ENCODE measurements at places on chromosomes 16 and 17.

- peak; percentile 64 for DNase-seq
Observed at GRCh38 chr16:89723279-89724250, 2.2 kb downstream of the ZNF276 start.

DNA sequence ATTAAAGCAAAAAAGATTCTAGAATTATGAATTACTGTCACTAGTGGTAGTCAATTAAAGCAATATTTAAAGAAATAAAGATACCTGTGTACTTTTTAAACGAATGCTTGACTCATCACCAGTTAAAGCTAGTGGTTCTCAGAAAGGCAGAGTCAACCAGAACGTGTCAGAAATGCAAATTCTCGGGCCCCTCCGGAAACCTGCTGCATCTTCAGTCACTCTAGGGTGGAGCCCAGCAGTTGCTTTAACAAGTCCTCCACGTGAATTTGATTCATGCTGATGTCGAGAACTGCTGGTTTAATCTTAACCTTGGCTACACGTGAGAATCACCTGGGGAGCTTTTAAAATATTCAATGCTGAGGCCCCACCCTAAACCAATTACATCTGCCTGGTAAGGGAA lies 169.8 kb upstream of the SDK2 start:
- no peak for DNase-seq

GRCh38 chr17:7249830-7250229 lies 1.7 kb downstream of the CTDNEP1 start:
- DNase-seq, result no peak

GRCh38 chr17:3639981-3640596 lies 3.5 kb downstream of the CTNS start:
- DNase-seq, result no peak

DNA sequence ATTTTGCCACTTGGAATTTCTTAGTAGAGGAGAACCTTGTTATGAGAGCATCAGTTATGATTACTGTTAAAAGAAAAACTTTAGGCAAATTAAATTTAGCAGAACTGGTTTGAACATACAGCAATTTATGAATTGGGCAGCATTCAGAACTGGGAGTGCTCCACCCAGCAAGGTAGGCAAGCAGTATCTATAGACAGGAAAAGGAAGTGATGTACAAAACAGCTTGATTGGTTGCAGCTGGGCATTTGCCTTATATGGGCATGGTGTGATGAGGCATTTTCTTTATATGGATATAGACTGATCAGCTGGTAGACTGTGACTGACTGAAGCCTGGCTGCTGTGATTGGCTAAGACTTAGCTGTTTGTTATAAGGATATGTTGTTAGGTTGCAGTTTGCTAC lies 17.6 kb upstream of the CYLD start:
- DNase-seq, result no peak

- no peak for DNase-seq
Observed at GRCh38 chr16:60905811-60906210, 1130.4 kb downstream of the CDH8 start.

GRCh38 chr16:3252967-3253366 lies 3.5 kb downstream of the MEFV start:
- DNase-seq, result no peak

- peak; percentile 77 for DNase-seq
Observed at GRCh38 chr16:88803264-88803987, at the start of gene CDT1. Gene CDT1, plus strand, starts transcription at chr16:88803789. Its CDS starts 43 bp downstream, at chr16:88803832.

GRCh38 chr17:33517746-33518145 lies 224.7 kb upstream of the ASIC2 start:
- DNase-seq, result no peak

GRCh38 chr17:27471321-27472269 lies 15.3 kb downstream of the KSR1 start:
- no peak for DNase-seq

DNA sequence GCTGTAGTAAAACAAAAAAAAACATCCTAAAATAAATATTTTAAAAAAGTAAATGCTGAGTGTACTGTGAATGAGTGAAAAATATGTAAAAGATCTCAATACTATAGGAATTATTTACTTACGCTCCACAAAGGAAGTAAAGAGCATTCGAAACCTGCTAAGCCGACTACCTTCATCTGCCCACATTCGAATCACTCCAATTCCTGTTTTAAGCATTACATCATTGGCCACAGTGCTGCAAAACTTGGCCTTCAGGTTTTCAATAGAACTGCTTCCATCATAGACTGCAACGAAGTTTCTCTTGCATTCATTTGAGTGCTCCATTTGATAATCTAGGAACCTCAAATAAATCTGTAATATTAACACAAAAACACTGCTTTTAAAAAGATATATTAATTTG lies 34.4 kb downstream of the NETO2 start:
- DNase-seq, result no peak

DNA sequence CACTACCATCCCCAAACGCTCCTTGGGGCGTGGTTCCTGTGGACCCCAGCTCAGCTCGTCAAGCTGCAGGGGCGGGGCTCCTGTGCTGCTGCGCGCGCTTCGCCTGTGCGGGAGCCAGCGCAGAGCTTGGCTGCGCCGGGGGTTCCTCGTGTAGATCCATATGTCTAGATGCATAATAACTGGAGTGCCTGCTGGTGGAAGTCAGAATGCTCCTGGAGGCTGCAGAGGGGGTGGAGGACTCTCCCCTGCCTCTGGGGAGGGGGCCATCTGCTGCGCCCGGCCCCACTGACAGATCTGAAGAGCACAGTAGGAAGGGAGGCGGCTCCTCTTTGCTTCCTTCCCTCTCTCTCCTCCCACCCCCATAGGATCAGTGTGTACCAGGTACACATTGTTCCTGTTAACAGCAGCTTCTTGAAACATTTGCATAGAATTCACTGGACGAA lies 4.6 kb downstream of the RASD1 start:
- no peak for DNase-seq

DNA sequence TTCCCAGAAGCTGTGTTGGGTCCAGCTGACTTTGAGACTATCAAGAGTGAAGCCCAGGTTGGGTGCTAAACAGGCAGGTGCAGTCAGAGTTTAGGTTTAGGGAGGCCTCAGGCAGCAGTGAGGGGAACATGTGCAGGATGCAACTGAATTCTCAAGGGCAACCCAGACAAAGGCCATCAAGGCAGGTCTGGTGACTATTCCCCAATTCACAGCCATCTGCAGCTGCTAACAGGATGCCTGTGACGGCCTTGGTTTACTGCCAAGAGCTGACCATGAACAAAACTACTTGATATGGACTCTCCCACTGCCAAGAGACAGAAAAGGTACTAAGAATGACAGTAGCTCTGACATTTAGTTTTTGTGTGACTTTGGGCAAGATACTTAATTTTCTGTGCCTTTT lies 45.2 kb upstream of the BCAR1 start:
- DNase-seq, result no peak

GRCh38 chr17:74663561-74663960 lies 40.0 kb upstream of the CD300E start:
- no peak for DNase-seq

DNA sequence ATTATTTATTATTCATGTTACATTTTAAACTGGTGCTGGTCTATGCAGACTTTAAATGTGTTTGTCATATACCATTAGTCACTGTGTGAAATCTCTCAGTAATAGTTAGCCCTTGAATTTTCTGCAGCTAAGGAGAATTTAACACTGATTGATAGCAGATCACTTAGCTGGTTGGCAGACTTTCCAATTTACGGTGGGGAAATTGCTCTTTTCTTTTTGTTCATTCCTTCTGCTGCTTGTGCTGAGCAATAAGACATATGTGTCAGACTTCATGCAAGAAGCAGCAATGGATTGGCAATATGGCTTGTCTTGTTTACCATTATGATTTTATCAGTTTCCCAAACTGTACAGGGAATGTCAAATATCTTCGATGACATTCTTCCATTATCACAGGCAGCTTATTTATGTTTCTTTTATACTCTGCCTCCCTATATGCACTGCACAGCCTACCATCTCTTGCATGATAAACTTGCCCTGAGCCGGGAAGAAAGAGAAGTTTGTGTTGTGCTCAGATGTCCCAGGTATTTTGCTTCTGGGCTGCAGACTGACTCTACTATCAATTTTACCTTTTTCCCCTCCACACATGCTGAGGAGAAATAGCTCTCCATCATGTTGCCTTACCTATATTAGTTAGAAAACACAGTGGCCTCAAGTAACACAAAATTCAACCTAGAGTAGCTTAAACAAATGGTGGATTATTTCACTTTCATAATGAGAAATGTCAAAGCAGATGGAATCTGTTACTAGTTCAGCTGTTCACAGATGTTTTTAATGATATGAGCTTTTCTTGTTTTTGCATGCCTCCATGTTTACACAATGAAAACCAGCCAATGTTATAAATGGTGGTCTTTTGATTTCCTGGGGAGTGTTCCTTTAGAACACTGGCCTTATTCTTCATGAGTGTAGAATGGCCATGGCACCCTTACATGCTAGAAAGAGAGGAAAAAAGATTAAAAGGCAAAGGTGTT lies 968.1 kb upstream of the GOT2 start:
- no peak for DNase-seq

DNA sequence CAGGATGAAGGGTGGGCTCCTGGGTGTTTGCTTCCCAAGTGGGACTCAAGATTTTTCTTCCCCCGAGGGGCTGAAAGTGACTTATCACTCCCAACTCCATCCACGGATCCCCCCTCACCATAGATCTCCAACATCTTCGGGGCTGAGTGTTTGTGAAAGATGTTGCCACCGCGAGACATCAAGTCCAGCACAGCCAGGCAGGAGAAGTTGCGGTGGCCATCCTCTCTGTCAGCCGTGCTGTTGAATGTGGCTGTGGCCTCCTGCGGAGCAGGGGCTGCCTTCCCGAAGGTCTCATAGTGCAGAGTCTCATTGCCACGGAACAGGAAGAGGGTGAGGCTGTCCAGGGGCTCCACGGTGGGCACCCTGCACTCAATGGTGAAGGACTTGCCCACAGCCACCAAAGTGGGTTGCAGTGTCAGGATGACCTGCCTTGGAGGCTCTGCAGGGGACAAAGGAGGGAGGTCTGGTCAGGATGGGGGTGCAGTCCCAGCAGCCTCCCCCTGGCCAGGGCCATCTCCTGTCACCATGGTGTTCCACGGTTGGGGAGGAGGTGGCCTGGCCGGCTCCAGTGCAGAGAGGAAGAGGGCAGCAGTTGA lies 5.5 kb downstream of the PRR29 start:
- DNase-seq, result no peak

DNA sequence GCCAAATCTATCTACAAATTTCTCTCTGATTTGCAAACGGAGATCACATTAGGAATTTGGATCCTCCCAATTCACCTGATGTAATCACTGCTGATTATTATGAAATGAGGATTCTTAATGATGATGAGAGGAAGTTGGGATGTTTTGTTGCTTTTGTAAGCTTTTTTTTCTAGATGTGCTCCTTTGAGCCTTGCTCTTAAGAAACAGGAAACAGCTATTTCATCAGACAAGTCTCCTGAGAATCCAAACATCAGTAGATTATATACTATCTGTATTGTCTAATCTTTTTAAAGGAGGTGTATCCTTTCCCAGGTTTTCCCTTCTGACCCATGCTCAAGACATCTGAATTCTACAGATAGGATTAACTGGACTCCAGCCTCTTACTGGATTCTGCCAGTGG lies 73.3 kb downstream of the KIF2B start:
- no peak for DNase-seq

DNA sequence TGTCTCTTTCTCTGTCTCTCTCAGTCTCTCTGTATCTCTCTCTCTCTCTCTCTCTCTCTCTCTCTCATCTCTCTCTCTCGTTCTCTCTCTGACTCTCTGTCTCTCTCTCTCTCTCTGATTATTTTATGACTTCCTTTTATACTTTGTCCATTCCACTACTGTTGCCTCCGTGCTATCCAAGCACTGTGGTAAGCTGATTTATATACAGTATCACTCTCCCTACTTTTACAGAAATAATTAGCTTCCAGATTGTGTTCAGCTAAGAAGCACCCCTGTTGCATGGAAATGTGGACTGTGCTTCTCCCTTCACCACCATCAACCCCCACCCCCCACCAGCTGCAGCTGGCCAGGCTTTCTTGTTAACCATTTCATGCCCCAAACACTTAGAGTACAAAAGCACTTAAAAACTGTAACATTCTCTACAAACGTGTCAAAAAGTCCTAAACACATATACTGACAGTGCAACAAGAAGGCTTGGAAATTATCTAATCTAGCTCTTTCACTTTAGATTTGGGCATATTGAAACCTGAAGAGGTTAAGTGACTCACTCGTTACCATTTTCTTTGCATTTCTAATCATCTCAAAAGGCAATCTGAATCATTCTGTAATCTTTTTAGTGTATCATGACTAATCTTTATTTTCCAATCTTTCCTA lies 11.6 kb upstream of the TMEM100 start:
- no peak for DNase-seq

GRCh38 chr17:38825762-38826247 lies 684 bp upstream of the CWC25 start:
- DNase-seq, result no peak

- no peak for DNase-seq
Observed at GRCh38 chr17:8930649-8931048, 34.9 kb downstream of the PIK3R5 start.

DNA sequence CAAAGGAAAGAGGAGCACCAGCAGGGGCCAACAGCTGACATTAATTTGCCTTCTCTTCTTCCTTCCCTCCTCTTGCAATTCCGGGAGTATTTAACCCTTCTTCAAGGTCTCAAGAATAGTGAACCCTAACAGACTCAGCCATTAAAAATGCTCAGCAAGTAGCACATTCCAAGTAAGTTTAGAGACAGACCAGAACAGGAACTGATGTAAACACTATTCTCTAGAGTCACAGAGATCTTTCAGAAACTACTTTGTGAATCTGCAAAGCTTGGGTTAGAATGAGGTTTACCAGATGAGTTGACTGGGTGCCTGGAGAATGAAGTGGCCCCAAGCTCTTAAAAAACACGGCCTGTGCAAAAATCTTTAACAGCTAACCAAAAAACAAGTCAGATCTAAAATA lies 50.9 kb downstream of the TEX2 start:
- DNase-seq, result no peak

DNA sequence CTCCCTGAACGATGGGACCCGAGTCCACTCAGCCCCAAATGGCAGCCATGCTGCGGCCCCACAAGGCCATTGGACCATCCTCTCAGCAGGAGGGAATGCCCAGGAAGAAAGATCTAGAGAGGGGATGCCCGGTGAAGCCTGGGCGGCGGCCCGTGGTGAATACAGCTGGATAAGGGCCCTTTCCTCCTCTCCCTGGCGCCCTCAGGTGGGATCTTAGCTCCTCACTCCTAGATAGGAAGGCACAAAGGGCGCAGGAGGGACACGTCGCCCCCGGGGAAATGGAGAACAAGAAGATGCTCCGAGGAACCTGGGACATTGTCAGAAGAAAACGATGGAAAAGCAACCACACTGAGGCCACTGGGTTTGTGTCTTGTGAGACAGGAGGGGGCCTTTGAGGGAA lies 2.5 kb downstream of the CD300C start:
- DNase-seq, result no peak

DNA sequence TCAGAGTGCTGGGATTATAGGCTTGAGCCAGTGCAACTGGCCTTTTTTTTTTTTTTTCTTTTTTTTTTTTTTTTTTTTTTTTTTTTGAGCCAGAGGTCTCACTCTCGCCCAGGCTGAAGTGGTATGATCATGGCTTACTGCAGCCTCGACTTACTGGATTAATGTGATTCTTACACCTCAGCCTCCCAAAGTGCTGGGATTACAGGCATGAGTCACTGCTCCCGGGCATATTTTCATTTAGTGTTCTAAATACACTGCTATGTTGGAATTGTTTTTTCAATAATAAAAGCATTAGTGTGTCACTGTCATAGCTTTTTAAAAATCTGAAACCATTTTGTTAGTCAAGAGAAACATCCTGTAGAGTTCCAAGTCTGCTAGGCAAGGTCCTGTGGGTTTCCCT lies 40.3 kb downstream of the NDE1 start:
- no peak for DNase-seq

- no peak for DNase-seq
Observed at GRCh38 chr17:81572563-81573168, 20.5 kb upstream of the FAAP100 start.

- no peak for DNase-seq
Observed at GRCh38 chr16:72430121-72430520, 258.2 kb upstream of the PMFBP1 start.
